ENCODE measurements at places on chromosomes 1 and 21.

DNA sequence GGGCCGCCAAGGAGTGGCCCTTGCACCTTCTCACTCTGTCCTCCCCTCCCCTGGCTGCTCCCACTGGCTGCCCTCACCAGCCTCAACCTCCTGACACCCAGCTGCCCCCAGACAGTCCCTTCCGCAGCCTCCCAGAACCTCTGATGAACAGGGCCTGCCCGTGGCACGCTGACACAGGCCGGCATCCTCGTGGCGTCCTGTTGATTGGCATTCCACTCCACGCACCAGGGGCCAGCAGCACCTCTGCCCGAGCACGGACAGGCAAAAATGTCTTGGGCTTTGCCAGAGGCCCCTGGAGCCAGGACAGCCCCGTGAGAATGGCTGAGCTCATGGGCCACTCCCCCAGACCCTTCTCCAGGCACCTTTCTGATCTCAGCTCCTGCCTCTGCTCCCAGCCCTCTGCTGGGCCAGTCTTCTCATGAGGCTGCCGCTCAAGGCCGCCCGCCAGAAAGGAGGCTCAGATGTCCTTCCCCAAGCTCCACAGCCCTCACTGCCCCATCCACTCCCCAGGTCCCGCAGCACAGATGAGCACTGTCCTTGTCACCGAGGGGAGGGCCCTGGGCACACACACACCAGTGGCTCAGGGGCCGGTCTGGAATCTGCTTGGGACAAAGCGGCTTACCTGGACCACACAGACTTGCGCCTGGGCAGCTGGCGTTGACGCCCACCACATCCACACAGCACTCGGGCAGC is 15.8 kb upstream of the RNF223 start:
- DNase-seq = no peak

GRCh38 chr1:37925316-37925715 is 21.5 kb downstream of the INPP5B start:
- no peak for DNase-seq

DNA sequence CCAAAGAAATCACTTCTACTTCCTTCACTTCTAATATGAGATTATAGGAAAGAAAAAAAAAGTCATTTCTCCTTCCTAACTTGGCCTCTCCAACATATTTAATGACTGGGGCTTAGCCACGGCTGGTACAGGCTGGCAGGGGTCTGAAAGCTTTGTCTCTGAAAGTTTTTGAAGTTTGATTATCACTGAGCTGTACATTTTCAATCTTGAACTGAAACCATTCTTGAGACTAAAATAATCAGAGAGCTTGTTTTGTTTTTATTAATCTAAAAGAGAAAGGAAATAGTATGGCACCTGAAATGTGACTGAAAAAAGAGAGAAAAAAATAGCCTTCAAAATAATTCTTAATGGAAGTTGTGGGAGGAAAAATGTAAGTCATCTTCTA is 3.8 kb upstream of the KRTAP19-8 start:
- DNase-seq = no peak

DNA sequence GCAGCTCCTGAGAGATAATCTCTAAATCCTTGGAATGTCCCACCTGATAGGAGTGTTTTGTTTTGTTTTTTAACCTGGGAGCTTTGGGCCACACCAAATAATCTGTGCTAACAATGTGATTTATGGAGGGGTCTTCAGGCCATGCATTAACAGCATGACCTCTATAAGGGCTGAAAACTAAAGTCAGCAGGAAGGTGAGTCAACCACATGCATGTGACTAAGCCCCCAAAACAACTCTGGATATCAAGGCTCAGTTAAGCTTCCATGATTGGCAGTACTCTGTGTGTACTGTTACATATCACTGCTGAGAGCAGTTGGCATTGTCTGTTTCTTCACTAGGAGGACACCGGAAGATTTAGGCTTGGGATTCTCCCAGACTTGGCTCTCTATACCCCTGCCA is 10.7 kb downstream of the AUNIP start:
- no peak for DNase-seq

- DNase-seq = no peak
Measured at GRCh38 chr1:43773821-43774220, 66.5 kb downstream of the ST3GAL3 start.

- DNase-seq = no peak
Measured at GRCh38 chr1:159791031-159791430, 10.3 kb downstream of the DUSP23 start.

DNA sequence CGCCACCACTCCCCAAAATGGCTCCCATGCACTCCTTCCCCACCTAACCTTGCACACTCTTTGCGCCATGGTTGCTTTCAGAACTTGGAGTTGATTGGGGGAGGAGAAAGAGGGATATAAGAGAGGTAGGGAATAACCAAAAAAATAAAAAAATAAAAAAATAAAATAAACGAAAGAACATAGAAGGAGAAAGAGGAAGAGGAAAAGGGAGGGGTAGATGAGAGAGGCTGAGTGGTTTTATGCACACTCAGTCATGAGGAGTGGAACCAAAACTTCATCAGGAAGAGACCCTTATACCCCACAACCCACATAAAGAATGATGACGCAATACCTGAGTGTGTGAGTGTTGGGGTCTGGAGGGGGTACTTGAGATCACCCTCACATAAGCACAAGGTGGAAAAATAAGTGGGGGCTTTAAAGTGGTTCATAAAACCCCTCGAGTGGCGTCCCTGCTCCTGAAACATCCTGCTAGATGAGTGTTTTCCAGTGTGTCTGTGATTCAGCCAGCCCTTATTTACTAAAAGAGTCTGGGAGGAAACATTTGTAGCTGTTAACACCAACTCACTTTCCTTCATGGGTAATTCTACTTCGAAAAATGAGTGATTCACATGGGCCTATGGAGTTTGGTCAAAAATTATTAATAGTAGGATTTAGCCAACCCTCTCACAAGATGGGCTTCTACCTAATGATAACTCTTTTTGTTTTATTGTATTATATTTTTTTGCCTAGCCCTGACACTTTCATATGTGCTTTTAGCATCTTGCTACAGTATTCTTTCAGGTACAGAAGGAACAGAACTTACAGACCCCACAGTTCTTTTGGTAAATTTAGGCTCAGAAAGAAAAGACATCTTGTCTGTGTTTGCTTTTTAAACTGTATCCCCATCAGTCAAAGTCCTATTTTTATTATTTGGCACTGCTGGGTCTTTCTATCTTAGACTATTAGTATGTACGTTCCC is 5.2 kb downstream of the SLAMF1 start:
- DNase-seq = no peak

DNA sequence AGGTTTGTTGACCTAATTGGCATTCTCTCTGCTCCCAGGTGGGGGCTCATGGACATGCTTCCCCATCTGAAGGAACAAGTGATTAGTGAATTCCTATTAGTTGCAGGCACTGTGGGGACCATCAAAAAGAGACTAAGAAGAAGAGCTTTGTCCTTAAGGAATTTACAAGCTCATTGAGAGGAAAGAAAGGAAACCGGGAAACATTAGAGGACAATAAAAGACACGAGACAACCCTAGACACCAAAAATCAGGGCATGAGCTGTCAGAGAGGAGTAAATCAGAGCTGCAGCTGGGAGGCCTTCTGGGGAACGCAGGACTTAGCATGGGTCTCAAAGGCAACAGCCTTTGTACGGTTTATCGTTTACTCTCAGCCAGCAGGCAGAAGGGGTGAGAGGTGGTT is 45.1 kb downstream of the BACE2 start:
- no peak for DNase-seq

GRCh38 chr21:46099476-46099875 is 1.6 kb downstream of the COL6A2 start:
- DNase-seq = peak; percentile 76

DNA sequence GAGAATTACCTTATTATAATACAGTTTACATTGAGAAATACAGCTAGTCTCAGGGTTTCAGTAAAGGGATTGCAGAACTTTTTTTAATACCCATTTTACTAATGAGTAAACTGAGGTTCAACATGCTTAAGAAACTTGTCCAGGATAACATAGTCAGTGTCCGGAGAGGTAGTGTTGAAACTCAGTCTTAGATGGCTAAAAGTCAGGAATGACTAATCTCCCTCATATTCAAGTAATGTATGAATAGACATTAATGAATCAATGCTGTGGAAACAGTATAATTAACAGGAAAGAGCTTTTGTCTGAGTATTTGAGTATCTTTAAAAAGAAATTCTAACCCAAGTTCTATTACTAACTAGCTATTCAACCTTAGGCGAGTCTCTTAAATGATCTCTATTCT is 397.6 kb downstream of the PLA2G4A start:
- no peak for DNase-seq

DNA sequence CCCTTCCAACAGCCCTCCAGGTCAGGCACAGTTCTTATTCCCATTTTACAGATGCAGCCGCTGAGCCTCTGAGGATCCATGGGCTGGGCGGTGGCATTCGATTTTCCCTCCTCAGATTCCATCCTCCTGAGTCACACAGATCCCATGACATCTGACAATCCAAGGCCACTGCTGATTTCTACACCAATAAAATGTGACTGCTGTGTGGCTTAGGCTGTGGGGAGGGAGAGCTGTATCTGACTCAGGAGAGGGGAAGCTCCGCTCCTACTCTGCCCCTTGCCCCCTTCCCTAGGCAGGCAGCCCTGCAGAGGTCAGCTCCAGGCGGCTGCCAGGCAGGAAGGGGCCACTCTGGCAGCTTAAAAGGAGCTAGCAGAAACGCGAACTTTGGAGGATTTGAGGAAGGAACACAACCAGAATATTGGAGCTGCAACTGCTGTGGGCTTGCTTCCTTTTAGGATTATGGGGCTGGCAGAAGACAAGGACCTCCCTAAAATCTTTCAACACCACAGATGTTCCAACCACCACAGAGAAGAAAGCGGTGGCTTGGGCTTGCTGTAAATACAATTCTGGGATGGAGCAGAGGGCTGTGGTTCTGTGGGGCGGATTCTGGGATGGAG is 50.0 kb downstream of the MRPL37 start:
- peak; percentile 91 for DNase-seq

DNA sequence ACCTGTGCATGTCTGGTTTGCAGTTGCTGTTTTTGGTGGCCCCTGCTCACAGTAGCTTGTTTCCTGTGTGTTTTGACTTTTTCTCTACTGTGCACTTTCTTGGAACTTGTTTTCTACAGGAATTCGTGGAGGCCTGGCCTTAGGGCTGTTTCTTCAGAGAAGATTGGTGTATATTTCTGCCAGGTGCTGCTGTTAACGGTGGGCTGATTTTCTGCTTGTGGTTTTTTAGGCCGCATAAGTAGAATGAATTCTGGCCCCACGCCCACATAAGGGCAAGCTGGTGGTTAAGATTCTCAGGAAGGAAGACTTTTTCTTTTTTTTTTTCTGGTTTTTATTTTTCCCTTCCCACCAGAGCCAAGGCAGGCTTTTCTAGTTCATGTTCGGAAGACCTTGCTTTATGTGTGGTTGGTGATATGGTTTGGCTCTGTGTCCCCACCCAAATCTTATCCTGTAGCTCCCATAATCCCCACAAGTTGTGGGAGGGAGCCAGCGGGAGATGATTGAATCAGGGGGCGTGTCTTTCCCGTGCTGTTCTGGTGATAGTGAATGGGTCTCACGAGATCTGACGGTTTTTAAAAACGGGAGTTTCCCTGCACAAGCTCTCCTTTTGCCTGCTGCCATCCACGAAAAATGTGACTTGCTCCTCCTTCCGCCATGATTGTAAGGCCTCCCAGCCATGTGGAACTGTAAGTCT is 71.5 kb upstream of the DISP3 start:
- DNase-seq = no peak

GRCh38 chr1:233289676-233290075 is 5.8 kb downstream of the PCNX2 start:
- DNase-seq = no peak

- DNase-seq = no peak
Measured at GRCh38 chr1:197559244-197559643, 216.0 kb downstream of the DENND1B start.

GRCh38 chr1:228178737-228179684 is 13.4 kb downstream of the IBA57 start:
- DNase-seq = no peak

DNA sequence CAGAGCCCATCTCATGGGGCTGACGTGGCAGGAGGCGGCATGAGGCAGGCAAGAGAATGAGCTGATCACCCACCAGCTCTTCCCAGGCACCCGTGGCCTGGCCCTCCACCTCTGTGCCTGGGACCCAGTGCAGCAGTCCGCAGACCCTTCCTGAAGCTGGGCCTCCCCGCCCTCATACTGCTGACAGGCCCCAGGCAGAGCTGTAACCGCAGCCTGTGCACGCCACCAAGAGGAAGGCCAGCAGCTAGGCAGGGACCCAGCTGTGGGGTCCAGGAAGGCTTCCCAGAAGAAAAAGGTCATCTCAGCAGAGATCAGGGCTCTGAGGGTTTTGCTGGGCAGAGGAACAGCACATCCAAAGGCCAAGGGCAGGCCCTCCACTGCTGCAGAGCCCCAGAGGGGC is 9.8 kb upstream of the MTFR1L start:
- DNase-seq = no peak

GRCh38 chr1:78911956-78912880 is 94.3 kb downstream of the ADGRL4 start:
- DNase-seq = no peak

- DNase-seq = no peak
Measured at GRCh38 chr1:62833529-62833928, 49.6 kb downstream of the ATG4C start.

DNA sequence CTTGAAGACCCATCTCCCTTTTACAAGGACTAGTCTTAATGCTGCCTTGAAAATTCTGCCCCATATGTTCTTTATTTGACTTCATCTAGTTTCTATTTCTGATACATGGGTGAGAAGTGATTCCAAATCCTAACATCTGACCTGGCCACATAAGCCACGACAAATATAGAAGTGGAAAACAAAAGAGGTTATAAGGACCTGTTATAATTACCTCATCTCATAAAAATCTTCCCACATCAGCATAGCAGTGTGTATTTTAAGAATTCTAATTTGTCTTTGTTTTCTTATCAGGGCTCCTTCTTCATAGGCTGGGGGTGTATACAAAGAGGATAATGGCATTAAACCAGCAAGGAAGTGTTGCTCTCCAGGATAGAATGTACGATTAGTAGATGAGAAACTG is 1007.4 kb downstream of the TTLL7 start:
- DNase-seq = no peak

DNA sequence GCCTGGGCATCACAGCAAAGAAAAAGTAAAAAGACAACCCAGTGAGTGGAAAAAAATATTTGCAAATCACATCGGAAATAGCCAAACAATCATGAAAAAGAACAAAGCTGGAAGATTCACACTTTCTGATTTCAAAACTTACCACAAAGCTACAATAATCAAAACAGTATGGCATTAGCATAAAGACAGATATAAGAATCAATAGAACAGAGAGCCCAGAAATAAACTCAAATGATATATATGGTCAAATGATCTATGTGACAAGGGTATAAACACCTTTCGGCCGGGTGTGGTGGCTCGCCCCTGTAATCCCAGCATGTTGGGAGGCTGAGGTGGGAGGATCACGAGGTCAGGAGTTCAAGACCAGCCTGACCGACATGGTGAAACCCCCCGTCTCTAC is 13.5 kb downstream of the ACOT7 start:
- no peak for DNase-seq

- DNase-seq = peak; percentile 76
Measured at GRCh38 chr1:25568090-25568833, 24.9 kb downstream of the LDLRAP1 start.

- DNase-seq = no peak
Measured at GRCh38 chr1:94105957-94106529, 14.9 kb downstream of the ABCA4 start.

- peak; percentile 79 for DNase-seq
Measured at GRCh38 chr1:220873868-220874655, 5.2 kb upstream of the HLX start.

All from GM03348 (cell line).